ENCODE measurements at places on chromosomes 12 and 14.

GRCh38 chr12:78018171-78018910 is 187.6 kb downstream of the NAV3 start:
- no peaks in the 10 kb centered on the region for H3K27me3 ChIP-seq
- H3K27ac ChIP-seq = no peak overlapping the region
- no peaks in the 10 kb centered on the region for H3K36me3 ChIP-seq
- H3K4me1 ChIP-seq = peaks cover 11% of the 10 kb centered on the region
- no peak overlapping the region for H3K4me3 ChIP-seq

DNA sequence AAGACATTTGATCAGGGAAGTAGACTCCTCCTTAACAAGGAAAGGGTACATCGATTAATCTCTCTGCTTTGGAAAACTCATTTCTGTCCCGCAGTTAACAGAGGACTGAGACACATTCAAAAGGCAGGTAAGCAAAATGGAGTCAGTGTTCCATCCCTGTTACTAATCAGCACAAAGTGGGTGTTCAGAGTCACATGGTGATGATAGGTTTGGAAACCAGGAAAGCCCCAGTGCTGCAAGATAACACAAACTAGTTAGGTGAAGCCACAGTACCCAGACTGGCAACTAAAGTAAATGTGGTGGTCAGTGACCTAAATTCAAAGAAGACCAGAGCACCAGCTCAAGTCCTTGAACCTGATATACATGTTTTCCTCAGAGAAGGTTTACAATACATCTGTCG is 1.8 kb downstream of the OR4K17 start:
- H3K36me3 ChIP-seq = peaks cover 4% of the 10 kb centered on the region
- no peaks in the 10 kb centered on the region for H3K4me1 ChIP-seq
- H3K27me3 ChIP-seq = peaks cover 26% of the 10 kb centered on the region
- DNase-seq = no peak
- H3K27ac ChIP-seq = no peak overlapping the region

DNA sequence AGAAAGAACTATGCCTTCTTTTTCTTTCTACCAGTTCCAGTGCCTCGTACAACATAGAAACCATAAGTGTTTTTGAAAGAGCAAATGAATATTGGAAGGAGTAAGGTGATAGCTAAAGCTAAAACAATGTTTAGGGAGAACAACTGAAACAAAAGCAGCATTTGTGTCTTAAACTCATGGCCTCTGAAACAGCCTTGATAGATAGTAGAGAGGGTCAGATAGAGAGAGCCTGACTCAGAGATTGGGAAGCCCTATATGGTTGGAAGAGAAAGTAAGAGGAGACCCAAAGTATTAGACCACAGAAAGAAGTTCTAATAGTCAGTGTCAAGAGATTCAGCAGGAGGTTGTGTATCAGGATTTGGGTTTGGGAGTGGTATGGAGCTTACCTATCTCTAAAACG is 79.6 kb upstream of the IFNG-AS1 start:
- H3K27ac ChIP-seq = peak overlapping the region; percentile 61
- H3K27me3 ChIP-seq = no peaks in the 10 kb centered on the region
- H3K4me1 ChIP-seq = peaks cover 27% of the 10 kb centered on the region
- no peaks in the 10 kb centered on the region for H3K36me3 ChIP-seq
- H3K4me3 ChIP-seq = no peak overlapping the region
- DNase-seq = no peak

GRCh38 chr14:78829274-78829673 is 659.1 kb downstream of the NRXN3 start:
- no peaks in the 10 kb centered on the region for H3K4me1 ChIP-seq
- H3K4me3 ChIP-seq = no peak overlapping the region
- H3K36me3 ChIP-seq = no peaks in the 10 kb centered on the region
- DNase-seq = no peak
- H3K27me3 ChIP-seq = peaks cover 53% of the 10 kb centered on the region

- peak; percentile 88 for DNase-seq
- H3K27ac ChIP-seq = no peak overlapping the region
- peaks cover 9% of the 10 kb centered on the region for H3K4me1 ChIP-seq
- H3K36me3 ChIP-seq = no peaks in the 10 kb centered on the region
- no peak overlapping the region for H3K4me3 ChIP-seq
These were observed 214.9 kb downstream of the KTN1 start for GRCh38 chr14:55794655-55795595.

DNA sequence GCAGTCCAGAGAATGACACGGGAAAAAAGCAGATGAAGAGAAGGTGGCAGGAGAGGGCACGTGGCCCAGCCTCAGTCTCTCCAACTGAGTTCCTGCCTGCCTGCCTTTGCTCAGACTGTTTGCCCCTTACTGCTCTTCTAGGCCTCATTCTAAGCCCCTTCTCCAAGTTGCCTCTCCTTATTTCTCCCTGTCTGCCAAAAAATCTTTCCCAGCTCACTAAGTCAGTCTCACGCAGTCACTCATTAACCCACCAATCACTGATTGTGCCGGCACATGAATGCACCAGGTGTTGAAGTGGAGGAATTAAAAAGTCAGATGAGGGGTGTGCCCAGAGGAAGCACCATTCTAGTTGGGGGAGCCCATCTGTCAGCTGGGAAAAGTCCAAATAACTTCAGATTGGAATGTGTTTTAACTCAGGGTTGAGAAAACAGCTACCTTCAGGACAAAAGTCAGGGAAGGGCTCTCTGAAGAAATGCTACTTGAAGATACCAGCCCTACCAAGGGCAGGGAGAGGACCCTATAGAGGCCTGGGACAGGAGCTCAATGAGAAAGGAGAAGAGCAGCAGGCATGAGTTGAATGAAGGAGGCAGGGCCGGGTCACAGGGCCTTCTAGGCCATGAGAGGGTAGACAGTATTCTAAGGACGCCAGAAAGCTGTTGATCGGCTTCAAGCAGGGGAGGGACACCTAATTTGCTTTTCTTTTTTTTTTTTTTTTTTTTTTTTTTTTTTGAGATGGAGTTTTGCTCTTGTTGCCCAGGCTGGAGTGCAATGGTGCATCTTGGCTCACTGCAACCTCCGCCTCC is 40.9 kb downstream of the DAD1 start:
- H3K4me3 ChIP-seq = no peak overlapping the region
- H3K27me3 ChIP-seq = no peaks in the 10 kb centered on the region
- no peak for DNase-seq
- H3K4me1 ChIP-seq = peaks cover 11% of the 10 kb centered on the region
- no peak overlapping the region for H3K27ac ChIP-seq

- DNase-seq = no peak
- no peaks in the 10 kb centered on the region for H3K4me1 ChIP-seq
- H3K4me3 ChIP-seq = no peak overlapping the region
- peaks cover 35% of the 10 kb centered on the region for H3K36me3 ChIP-seq
- no peaks in the 10 kb centered on the region for H3K27me3 ChIP-seq
- H3K27ac ChIP-seq = no peak overlapping the region
These were observed 13.7 kb downstream of the PIGH start for GRCh38 chr14:67586369-67586768.

GRCh38 chr14:92285311-92285710 is 37.7 kb upstream of the SLC24A4 start:
- H3K4me3 ChIP-seq = no peak overlapping the region
- no peaks in the 10 kb centered on the region for H3K4me1 ChIP-seq
- no peaks in the 10 kb centered on the region for H3K36me3 ChIP-seq
- H3K27me3 ChIP-seq = peaks cover 17% of the 10 kb centered on the region

GRCh38 chr12:62632411-62632918 is 165.8 kb downstream of the MON2 start:
- H3K27ac ChIP-seq = no peak overlapping the region
- DNase-seq = no peak
- peak overlapping the region; percentile 57 for H3K4me3 ChIP-seq
- peaks cover 6% of the 10 kb centered on the region for H3K4me1 ChIP-seq
- H3K27me3 ChIP-seq = no peaks in the 10 kb centered on the region
- no peaks in the 10 kb centered on the region for H3K36me3 ChIP-seq
